ENCODE measurements at places on chromosomes 12 and 14.
A peak's percentile ranks its signal among the peaks of the same experiment; 100 is the strongest.

GRCh38 chr12:68222326-68222725 lies 3.3 kb downstream of the IL26 start:
- no peak for DNase-seq

GRCh38 chr14:103846543-103847450 lies 578 bp downstream of the PPP1R13B start:
- no peak for DNase-seq

GRCh38 chr12:1357171-1357570 lies 237.2 kb downstream of the FBXL14 start:
- peak; percentile 73 for DNase-seq

DNA sequence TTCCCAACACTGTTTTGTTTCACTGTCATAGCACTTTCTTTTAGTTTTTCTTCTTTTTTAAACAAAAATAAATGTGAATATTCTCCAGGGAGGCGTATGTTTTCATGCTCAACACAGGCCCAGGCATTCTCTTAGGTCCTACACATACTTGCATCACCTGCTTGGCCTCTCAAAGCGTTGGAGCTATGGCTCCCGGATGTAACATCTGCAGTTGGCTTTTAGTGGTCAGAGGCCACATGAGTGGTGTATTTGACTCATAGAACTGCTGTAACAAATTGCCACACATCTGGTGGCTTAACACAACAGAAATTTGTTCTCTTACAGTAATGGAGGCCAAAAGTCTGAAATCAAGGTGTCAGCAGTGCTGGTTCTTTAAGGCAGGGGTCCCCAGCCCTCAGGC lies 44.6 kb upstream of the VRK1 start:
- DNase-seq: no peak

DNA sequence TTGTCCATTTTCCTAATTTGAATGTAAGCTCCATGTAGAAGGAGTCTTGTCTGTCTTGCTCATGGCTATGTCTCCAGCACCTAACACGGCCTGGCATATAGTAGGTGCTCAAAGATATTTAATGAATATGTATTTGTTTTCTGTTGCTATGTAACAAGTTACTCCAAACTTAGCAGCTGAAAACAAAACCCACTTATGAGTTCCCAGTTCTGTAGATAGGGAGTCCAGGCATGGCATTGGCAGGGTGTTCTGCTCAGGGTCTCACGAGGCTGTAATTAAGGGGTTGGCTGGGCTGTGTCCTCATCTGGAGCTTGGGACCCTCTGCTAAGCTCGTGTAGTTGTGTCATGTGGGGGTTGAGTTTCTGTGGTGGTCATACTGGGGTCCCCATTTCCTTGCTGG lies 106.0 kb downstream of the AACS start:
- no peak for DNase-seq

DNA sequence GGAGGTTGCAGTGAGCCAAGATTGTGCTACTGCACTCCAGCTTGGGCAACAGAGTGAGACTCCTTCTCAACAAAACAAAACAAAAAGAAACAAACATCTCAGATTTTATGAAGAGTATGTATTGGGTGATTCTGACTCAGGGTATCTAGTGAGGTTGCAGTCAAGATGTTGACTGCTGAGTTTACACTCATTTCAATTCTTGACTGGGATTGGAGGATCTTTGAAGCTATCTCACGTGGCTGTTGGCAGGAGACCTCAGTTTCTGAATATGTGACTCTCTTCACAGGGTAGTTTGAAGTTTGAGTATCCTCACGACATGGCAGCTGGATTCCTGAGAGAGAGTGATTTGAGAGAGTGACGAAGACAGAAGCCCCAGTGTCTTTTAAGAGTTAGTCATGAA lies 29.4 kb downstream of the ERC1 start:
- DNase-seq: no peak

DNA sequence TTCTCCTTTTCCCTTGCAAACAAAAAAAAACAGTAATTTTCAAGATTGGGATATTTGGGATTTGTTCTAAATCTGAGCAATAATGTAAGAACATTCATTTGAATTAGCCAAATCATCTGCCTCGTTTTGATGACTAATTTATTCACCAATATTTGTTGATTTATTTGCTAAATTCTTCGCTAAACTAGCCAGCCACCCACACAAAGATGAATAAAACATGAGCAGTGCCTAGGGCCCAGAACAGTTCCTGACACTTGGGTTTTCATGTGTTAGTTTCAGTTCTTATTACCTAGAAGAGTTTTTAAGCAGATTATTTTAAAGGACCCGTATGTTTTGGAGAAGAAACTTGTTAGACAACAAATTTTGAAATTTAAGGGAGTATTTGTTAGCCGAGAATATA lies 1.4 kb downstream of the ETNK1 start:
- DNase-seq: no peak

DNA sequence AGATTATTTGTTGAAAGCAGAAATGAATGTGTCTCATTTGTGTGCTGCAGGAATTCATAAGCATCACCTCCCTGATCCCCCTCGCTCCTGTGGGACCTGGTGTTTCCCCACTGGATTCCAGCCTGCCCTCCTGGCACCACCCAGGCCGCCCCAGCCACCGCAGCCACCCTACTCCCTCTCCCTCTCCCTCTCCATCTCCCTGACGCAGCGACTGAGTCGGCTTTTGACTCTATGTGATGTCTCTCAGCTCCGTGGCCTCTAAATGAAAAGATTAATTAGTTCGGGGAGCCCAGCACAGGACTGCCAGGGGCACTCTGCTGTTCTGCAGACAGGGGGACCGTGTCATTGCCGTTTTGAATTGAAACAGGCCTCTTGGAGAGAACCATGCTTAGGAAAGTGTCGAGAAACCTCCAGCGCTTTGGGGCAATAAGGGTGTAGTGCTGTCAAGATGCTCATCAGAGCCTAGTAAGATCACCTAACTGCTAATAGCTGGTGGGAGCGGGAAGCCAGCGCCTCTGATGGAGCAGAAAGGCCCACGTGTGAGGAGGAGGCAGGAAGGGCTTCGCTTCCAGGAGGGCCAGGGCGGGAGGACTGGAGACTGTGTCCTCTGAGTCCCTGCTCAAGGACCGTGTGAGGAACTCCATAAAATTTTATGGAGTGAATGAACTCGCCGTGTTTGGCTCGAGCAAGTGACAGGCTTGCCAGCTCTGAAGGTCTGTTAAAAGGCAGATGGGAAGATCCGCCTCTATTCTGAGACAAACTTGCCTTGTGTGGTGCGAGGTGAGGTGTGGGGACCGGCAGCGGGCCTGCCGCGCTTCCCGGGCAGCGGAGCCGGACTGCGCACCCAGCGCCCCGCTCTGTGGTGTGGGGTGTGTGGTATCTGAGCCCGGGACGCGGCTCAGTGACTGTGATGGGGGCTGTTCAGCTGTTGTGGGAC lies 157.4 kb upstream of the C14orf180 start:
- DNase-seq: no peak

All from HTR-8/SVneo (cell line).